ENCODE measurements at places on chromosomes 12 and 14.

- no peak for DNase-seq
Observed at GRCh38 chr12:122827258-122827657, 8.0 kb upstream of the HIP1R start.

- DNase-seq, result no peak
Observed at GRCh38 chr12:82898441-82898840, 211.7 kb downstream of the TMTC2 start.

DNA sequence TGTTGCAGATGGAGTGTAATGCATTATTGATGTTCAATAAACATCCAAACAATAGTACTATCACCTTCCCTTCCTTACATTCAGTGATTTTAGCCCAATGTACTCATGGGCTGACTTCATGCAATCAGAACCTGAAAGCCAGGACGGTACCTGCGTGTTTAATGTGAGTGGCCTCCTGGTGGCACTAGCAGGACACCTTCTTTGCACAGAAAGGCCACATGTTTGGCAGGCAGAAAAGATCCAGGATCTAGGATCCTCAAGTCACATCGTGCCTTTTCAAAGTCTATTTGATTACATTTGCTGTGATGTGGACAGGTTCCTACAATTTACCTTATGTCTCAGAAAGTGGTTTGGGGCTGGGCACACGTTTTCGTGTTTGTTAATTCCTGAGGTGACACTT, 82.9 kb downstream of the NEDD1 start:
- DNase-seq, result peak; percentile 24

GRCh38 chr14:95606266-95606665, 71.4 kb downstream of the GLRX5 start:
- no peak for DNase-seq

DNA sequence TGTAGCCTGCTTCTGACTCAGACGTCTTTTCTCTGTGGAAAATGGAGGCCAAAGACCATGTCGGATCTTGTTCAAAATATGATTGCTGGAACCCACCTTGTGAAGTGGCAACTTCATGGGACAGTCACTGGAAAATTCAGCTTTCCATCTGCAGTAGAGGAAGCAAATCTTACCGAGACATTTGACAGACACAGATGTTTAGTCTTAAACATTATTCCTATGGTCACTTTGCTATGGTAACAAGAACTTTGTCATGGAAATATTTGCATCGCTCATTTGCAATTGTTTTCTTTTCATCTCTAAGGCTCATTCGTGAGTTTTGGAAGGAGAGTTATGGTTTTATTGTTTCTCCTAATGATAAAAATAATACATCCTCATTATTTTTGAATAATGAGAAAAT, 98.3 kb upstream of the HIF1A start:
- DNase-seq, result no peak

GRCh38 chr12:4268329-4269181, 5.0 kb upstream of the CCND2 start:
- no peak for DNase-seq

DNA sequence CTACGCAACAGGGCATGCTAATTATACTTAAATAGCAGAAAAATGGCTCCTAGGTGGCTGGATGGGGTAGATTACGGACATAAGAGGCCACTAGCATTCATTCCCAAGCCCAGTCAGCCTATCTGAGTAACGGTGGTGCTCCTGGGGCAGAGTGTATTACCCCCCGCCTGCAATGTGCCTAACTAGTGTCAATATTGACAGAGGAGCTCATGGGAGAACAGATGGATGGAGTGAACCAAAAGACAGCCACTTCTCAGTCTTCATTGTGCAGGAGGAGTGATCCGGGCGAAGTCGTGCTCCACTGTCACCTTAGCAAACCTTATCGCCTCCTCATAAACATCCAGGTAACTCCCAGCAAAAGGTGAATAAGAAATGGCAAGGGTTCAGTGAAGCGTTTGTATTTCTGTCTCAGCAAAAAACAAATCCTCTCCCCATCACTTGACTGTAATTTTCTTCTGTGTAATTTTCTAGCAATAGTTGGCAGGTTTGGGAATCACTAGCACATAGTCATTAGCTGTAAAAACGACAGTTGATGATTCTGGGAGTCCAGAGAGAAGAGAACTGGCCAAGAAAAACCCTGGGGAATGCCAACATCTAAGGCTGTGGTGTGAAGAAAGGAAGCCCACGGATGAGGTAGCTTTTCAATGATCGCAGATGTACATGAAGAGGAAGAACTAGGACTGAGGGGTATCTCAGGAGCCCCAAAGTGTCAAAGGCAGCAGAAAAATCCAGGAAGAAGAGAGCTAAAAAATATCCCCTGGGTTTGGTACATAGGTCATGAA, 126.6 kb upstream of the BCL2L14 start:
- DNase-seq, result peak; percentile 73

DNA sequence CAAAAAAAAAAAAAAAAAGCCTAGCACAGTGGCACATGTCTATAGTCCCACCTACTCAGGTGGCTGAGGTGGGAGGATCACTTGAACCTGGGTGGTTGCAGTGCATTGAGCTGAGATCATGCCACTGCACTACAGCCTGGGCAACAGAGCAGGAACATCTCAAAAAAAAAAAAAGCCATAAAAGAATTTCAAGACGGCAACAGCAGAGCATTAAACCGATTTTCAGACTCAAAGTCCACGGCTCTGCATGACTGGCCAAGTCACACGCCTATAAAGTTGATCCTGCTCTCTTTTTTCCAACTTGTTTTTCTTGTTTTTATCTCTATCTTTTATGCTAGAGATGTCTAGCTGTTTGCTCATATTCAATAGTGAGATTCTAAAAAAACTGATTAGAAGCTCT, 45.3 kb downstream of the FBXO34 start:
- DNase-seq, result no peak

- no peak for DNase-seq
Observed at GRCh38 chr12:20063116-20063515, 305.2 kb upstream of the PDE3A start.

GRCh38 chr12:53974084-53975063, at the start of gene HOTAIR:
HOTAIR (minus strand) TSS chr12:53974954.
- no peak for DNase-seq

DNA sequence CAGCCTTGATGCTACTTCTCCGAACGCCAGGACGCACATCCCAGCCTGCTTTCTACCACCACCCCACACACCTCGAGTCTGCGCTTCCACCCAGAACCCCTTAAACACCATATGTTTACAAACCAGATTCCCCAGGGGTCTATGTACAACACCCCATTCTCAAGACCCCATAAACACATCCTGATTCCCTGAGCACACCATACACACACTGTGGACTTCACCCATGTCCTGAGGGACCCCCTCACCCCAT, 733 bp downstream of the TTC7B start:
- no peak for DNase-seq

- no peak for DNase-seq
Observed at GRCh38 chr14:26549571-26549970, 48.3 kb downstream of the NOVA1 start.

DNA sequence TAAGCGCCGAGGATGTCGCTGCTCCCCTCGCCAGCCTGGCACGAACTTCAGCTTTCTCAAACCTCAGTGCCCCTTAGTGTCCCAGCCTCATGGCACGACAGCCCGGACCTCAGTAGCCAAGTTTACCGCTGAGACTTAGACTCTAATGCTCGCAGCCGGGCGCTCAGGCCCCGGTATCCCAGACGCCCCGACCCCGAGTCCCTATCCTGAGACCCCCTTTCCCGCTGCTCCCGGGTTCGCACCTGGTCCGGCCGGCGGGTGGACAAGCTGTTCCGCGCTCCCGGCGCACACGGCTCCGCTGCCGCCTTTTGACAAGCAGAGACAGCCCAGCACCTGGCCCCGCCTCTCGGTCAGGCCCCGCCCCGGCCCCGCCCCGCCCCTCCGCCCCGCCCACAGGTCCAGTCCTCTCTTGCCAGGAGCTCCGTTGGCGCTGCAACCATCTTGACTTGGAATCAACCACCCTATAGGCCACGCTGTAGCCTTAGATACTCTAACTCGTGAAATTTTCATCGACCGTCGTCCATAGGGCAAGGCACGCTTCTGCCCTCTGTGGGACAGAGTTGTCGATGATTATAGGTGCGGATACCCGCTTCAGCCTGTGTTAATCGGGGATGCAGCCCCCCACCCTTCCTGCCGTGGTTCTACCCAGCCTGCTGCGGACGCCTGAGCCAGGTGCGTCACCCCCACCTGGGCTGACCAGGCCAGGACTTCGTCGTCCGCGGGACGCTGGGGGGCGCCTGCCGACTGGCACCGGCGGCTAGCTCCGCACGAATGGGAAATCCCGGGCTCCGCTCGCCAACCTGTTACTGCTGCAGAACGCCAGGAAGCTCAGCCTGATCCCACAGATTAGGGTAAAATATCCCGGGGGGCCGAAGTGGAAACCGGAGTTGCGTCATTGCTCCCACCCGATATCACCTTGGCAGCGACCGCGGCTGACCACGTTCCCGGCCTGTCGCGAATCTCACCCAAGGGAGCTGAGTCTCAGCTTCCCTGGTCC, at the start of gene VDR:
VDR (minus strand) TSS at position 282 of the 997 bp plus-strand sequence. CDS start 25,881 bp downstream, outside the sequence.
- peak; percentile 76 for DNase-seq

Measured in NCI-H510A treated with DMSO at 0.1 percent for 48 hours (cell line).